ENCODE measurements at places on chromosomes 2 and 18.

DNA sequence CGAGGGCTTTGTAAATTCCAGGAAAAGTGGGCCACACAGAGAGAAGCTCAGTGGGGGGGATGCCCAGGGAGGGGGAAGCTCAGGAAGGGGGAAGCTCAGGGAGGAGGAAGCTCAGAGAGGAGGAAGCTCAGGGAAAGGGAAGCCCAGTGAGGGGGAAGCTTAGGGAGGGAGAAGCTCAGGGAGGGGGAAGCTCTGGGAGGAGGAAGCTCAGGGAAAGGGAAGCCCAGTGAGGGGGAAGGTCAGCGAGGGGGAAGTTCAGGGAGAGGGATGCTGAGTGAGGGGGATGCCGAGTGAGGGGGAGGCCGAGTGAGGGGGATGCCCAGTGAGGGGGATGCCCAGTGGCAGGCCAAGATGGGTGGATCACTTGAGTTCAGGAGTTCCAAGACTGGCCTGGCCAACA is 821 bp upstream of the CHRNG start:
- no peak for DNase-seq

DNA sequence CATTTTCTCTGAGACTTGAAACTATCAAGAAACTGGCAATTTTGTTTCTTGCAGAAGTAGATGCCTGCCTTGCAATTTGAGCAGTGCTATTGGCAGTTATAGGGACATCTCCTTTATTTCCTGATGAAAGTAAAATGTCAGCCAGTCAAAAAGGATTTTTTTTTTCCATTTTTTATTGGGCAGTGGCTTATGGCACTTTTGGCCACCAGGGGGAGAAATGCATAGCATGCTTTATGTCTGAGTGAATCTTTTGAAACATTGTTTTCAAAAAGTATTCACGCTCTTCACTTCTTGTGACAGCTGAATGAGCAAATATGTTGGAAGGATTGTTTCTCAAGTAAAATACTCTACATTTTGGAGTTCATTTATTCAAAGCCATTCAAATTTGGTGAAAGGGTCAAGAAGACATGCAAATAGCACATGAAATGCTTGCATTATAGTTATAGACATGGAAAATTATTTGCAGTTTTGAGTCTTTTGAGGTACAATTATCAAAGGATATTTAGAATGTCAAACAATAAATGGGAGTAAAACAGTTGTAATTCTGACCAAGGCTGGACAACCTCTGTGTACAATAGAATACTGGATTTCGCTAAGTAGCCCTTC is 491.0 kb downstream of the CDH2 start:
- no peak for DNase-seq

DNA sequence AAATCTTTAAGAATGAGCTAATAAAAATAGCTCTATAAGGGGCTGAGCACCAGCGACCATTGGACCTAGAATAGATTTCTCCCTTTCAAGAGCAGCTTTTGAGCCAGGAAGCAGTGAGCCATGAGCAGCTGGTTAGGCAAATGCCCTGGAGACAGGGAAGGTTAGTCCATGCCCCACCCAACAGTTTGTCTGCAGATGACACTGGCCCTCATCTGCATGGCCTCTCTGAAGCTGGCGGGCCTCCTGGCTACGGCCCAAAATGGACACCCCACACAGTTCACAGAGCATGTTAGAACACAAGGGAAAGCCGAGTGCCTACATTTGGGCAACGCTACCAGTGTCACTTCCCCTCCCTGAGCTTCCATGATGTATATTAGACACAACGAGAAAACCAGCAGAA is 201.1 kb downstream of the MGAT5 start:
- DNase-seq: no peak

GRCh38 chr2:19993731-19994130 is 3.8 kb upstream of the WDR35 start:
- DNase-seq: no peak

GRCh38 chr2:208686665-208687064 is 280.1 kb downstream of the PTH2R start:
- DNase-seq: no peak

DNA sequence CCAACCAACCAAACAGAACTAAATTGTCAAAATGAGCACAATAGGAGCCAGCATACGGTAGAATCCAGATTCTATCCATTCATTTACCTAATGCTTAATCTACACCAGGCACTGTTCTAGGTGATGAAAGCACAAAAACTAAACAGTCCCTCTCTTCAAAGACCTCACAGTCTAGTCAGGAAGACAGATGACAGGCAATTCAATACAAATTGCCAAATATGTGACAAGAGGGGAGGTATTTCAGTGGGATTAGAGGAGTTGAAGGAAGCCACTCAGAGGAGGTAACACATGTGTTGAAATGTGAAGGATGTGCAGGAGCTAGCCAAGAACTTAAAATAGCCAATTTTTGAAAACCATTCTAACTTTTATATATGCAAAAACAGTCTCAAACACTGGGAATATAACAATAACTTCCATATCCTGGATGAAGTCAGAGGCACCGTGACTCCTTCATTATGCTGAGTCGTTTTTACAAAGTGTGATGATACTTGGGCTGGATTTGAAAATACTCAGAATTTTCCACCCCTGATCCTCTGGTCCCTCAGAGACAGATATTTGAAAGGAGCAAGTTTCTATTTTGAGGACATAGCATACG is 204.9 kb downstream of the PID1 start:
- no peak for DNase-seq

DNA sequence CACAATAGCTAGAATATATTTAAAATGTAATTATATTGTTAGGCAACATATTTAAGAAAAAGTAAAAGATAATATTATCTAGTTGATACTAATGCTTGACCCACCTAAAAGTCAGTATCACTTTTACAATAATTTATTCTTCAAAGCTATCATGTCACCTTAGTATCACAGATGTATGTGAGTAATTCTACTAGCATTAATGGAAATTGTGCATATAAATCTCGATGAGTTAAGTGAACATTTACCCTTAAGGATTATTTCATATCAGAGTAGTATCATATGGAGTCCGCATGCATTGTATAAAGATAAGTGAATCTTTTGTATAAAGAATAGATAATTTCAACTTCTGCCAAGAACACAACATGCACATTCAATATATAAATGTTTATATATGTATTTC is 103.4 kb downstream of the AGPS start:
- no peak for DNase-seq

- no peak for DNase-seq
Observed at GRCh38 chr2:170313992-170314348, 136.0 kb downstream of the MYO3B start.

DNA sequence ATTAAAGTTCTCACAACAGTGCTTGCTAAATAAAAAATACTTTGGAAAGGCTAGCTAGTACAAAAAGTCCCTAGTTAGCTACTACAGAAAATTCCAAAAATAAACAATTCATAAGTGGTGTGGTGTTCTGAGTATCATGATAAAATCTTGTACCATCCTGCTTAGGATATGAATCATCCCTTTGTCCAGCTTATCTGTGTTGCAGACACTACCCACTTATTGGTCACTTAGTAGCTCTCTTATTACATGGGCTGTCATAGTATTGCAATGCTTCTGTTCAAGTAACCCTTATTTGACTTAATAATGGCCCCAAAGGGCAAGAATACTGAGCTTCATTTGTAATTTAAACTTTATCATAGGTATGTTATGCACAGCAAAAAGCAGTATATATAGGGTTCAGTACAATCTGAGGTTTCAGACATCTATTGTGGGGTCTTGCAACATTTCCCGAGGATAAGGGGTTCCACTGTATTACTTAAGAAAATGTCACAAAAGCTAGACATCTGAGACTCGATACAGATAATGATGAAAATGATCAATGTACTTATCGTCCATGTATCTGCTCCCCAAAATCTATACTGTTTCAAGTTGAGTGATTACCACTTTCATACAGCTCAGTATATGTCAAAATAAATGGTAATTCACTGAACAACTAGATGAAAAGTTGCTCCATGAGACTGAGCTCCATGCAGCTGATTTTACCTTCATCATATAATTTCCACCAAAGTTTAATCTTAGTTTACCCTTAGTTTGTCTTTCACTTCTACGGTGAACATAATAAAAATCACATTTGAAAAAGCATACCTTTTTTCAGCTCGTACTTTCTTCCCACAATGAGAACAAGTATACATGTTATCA is 93.8 kb downstream of the C2orf74 start:
- DNase-seq: no peak

DNA sequence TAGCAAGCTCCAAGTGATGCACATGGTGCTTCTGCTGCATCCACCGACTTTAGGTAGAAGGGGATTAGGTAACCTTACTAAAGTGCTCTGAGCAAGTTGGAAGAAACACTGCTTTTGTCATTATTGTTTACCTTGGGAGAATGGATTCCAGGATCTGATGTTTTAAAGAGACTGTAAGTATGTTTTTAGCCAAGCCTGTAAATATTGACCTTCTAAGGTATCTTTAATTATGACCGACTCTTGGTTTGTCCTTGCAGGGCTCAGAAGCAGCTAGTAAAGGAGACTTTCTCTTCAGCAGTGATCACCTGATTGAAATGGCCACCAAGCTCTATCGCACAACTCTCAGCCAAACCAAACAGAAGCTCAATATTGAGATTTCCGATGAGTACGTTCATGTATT is 170.7 kb downstream of the MYO1B start:
- DNase-seq: no peak

DNA sequence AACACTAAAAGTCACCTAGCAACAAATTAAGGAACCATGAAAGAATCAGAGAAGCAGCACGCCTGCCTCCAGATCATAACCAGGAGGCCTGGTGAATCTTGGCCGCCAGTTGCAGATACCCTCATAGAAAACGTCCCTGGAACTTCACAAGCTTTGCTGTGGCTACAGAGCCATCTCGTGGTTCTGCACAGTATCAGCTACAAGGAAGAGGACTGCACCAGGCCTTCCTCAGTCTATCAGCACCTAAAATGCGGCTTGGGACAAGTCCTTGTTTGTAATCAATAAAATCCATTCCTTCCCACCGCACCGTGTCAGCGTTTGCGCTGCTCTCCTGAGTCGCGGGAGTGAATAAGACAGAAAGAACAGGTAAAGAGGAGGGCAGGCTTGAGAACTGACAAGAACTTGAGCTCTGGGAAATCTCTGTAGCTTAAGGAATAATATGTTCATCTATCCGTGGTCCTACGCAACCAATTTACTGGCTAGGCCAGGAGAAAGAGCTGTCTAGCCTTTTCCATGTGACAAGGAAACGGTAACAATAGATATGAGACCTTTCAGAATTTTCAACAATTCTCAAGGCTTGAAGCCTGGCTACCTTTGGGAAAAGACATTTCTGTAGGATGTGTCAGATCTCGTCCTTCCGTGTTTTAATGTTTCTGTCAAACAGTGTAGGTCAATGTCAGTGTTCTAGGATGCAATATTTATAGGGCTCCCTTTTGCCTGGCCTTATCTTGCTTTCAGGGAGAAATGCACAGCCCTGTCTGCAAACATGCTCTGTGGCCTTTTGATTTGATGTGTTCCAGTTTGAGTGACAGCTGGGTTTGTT is 128.5 kb upstream of the RAB12 start:
- DNase-seq: no peak

GRCh38 chr18:61554117-61554776 is 221.0 kb downstream of the CDH20 start:
- no peak for DNase-seq

- no peak for DNase-seq
Observed at GRCh38 chr18:8882632-8883408, 177.5 kb downstream of the MTCL1 start.

DNA sequence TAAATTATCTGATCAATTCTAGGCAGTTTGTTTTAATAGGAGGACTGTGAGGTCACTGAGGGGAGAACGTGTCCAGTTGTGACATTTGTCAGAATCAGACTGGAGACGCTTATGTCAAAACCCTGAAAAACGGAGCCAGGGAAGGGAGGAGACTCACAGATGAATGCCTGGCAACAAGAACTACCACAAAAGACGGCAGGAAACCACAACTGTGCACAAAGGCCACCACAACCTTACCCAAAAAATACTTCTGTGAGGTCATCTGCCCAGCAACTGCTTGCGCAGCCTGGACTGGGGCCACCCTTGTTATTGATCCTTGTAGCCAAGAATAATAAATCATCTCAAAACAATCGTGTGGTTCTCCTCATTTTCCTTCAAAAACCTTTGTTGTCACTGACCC is 173.0 kb upstream of the ALKAL2 start:
- DNase-seq: no peak

- DNase-seq: no peak
Observed at GRCh38 chr2:36438449-36438977, 82.9 kb downstream of the CRIM1 start.

DNA sequence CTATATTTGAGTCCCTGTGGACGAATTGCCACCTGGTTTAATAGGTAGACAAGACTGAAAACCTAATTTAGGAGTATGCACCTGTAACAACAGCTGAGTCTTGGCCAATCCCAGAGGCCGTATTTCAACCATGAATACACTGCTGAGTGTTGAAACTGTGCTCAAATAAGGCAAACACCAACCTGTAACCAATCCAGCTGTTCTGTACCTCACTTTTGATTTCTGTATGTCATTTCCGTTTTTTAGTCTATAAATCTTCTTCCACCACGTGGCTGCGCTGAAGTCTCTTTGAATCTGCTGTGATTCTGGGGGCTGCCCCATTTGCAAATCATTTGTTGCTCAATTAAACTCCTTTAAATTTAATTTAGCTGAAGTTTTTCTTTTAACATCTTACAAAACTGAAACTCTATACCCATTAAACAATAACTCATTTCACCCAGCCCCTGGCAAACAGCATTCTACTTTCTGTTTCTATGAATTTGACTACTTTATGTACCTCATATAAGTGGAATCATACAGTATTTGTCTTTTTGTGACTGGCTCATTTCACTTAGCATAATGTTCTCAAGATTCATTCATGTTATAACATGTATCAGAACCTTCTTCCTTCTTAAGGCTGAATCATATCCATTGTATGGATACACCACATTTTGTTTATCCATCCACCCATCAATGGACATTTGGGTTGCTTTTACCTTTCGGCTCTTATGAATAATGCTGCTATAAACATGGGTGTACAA is 7.5 kb upstream of the YPEL5 start:
- DNase-seq: no peak

- DNase-seq: no peak
Observed at GRCh38 chr2:23658466-23658942, 268.4 kb downstream of the ATAD2B start.

GRCh38 chr18:45109271-45109670 is 428.6 kb downstream of the SETBP1 start:
- no peak for DNase-seq

- no peak for DNase-seq
Observed at GRCh38 chr2:24621779-24622538, 130.9 kb downstream of the NCOA1 start.

DNA sequence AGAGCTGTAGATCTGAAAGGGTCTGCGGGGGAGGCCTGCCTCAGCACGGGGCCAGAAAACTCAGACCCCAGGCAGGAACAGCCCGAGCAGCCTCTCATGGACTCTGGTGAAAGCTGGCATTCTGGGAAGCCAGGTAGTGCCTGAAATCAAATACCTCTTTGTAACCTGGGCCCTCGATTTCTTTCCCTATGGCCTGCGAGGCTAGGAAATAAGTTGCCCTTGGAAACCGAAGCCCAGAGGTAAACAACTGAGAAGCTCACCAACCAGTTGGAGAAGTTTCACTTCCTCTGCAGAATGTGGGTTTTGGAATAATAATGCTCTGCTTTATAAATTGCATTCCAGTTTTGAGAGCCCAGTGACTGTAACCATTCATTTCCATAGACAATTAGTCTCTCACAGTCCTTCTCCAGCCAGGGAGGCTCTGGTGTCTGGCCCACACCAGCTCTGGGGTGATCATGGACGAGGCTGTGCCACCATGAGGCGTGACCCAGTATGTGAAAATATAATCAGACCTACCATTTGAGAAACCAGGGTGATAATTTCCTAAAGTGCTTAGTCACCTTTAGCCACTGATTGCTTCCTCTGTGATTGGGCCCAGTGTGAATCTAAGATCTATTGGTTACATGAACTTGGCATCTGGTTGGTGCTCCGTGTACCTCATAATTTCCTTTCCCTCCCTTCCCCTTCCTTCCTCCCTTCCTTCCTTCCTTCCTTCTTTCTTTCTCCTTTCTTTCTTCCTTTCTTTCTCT is 133.1 kb upstream of the PELI1 start:
- no peak for DNase-seq

Measured in NCI-H2029 treated with DMSO at 0.1 percent for 48 hours (cell line).